ENCODE measurements at places on chromosomes 12 and 14.

- no peak for DNase-seq
These were observed 205.5 kb downstream of the CHST11 start for GRCh38 chr12:104662203-104662602.

DNA sequence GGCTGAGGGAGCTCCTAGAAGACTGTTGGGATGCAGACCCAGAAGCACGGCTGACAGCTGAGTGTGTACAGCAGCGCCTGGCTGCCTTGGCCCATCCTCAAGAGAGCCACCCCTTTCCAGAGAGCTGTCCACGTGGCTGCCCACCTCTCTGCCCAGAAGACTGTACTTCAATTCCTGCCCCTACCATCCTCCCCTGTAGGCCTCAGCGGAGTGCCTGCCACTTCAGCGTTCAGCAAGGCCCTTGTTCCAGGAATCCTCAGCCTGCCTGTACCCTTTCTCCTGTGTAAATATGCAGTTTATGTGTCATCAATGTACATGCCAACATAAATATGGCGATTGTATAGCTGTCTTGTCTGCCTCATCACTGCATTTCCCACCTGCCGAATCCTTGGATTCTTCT lies 7.5 kb downstream of the AMHR2 start:
- no peak for DNase-seq

GRCh38 chr12:23564451-23565152 lies 384.9 kb downstream of the SOX5 start:
- DNase-seq: no peak

DNA sequence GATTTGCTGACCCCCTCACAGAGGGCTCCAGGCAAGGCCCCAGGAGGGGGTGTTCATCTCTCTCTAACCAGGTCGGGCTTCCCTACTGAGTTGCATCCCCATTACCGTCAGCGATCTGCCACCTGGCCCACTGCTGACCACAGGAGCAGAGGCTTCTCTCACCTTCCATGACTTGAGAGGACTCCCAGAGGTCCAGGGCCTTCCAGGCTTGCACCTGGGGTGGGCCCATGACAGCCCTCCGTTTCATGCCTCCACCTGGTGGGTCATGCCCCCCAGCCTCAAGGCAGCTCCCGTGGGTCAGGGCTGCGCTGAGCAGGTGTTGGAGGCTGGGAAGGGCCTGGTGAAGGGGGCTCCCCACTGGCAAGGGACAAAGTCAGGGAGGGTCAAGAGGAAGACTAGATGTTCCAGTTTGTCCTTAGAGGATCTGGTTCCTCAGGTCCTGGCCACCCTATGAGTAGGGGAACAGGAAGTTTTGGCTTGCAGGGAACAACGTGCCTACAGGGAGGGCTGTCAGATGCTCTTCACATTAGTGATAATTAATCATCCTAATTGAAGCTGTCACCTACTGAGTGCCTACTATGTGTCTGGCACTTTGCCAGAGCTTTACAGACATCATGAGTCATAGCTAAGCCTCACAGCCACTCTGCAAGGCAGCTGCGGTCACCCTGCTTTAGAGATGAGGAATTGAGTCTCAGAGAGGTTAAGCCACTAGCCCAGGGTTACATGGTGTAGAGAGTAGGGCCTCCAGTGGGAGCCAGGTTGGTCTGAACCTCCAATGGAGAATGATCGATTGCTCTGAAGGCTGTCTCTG lies 13.8 kb downstream of the NFKBIA start:
- no peak for DNase-seq

DNA sequence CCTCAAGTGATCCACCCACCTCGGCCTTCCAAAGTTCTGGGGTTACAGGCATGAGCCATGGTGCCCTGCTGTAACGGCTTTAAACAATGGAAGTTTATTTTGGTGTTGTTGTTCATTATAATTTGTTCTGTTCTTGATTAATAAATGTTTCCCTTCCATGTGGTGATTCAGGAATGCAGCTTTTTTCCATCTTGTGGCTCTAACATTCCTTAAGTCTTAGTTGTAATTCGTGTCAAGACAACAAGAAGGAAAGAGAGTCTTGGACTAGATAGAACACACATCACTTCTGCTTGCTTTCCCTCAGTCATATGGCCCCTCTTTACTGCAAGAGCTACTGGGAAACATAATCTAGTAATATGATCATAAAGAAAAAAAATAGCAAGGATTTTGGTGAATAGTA lies 211.6 kb downstream of the SLC6A15 start:
- DNase-seq: no peak

- no peak for DNase-seq
These were observed 5.7 kb upstream of the KLRK1 start for GRCh38 chr12:10395390-10395998.

Data from effector CD8-positive, alpha-beta T cell (primary cell).